PC-9 (cell line): ENCODE measurements at places on chromosomes 2 and 18. TPM values are rescaled to one million over a fixed set of nuclear protein-coding genes. Genes with fewer than 3 reads are reported as not detected.

GRCh38 chr2:230010501-230010900 lies 58.2 kb downstream of the SLC16A14 start:
- DNase-seq: no peak

DNA sequence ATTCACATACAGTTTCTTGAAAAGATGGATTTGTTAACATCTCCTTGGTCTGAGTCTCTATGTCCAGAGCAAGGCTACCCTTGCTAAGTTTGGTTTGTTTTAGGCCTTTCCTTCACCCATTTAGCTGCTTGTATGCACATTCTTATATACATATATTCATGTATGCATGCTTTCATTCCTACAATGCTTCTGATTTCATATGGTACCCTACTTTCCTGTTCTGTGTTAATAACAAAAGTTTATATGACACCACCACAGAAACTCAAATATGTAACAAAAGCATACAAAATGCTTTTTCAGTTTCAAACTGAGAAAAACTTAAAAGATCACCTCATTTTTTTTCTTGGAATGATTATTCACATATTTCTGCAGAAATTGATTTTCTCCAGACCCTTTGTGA lies 39.4 kb downstream of the OSGEPL1 start:
- DNase-seq: no peak

DNA sequence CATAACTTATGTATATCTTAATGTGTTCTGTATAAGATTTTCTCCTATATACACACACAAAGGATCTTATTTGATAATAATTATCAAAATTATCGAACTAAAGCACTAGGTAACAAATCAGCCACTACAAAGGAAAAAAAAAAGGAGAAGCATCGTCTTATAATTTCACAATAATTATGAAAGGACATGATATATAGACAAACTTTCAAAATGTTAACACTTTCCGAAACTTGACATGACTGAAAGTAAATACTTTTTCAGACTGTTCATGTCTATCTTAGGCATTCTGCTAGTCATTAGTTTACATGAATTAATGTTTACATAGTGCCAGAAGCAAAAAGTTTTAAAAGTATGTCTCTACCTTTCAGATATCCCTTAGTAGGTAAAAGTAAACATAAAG lies 7.3 kb upstream of the NR4A2 start:
- DNase-seq: no peak

DNA sequence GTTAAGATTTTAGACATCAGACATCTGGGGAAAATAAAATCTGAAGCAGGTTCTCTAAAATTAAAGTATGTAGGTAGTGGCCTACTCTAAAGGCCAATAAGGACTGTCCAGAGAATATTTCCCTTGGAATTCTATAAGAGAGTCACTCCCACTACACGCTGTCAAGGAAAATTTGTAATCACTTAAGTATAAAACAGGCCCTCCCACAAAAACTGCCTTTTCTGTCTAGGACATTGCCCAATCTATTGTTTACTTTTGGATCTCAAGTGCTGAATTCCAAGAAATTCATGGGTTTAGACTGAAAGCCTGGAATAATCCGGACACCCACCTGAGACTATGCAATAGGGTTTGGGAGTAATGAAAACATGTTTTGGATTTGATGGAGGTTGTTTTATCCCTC lies 1.7 kb upstream of the SRBD1 start:
- DNase-seq: no peak

GRCh38 chr2:170013802-170014551 lies 164.0 kb upstream of the MYO3B start:
- DNase-seq: no peak

DNA sequence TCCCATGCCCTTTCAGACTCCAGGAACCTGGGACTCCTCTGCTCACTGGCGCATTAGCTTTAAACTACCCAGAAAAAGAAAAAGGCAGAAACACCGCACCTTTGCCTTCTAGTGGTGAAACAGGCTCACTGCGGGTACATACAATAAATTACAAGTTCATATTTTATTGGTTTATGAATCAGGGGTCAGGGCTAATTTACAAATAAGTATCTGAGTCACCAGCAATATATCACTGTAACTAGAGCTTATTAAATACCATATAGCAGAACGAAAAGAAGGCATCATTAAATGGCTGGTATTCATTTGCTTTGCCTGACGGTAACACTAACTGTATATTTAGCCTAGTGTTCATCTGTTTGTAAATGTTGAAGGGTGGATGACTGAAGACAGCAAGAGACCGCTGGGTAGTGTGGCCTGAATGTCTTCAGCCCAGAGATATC lies 26.9 kb upstream of the DTNB start:
- peak; percentile 94 for DNase-seq

- peak; percentile 66 for DNase-seq
These were observed 19.3 kb upstream of the MGAT5 start for GRCh38 chr2:134234535-134234934.

DNA sequence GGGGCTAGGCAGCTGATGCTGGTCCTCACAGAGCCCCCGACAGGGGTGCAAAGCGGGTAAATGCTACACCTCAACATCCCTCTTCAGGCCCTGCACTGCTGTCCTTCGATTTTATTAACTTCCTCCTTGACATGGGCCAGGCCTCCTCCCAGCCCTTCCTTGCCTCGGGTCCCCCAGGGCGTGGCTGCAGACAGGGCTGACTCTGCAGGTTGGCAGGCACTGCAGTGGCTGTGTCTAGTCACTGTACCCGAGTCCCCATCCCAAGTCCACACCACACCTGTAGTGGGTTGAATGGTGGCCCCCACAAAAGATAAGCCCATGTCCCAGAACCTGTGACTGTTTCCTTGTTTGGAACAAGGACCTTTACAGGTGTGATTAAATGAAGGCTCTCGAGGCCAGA lies 140.2 kb downstream of the TWIST2 start:
- no peak for DNase-seq

GRCh38 chr2:11995456-11995855 lies 249.0 kb downstream of the LPIN1 start:
- no peak for DNase-seq

DNA sequence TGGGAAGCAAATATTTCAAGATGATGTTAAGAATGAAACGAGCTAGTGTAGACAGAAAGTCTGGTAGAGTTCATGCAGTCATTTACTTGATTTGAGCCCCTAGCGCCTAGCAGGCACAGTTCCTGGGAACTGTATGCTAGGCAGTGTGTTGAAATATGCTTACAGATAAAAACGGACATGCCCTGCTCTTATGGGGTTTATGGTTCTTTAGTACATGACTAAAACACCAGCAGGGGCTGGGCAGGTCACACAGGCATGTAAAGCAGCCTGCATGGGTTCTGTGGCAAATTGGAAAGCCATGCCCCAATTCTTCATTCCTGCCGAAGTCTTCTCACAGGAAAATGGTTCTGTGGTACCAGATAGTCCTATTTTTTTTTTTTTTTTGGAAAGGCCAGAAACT lies 27.3 kb upstream of the MGAT5 start:
- DNase-seq: no peak

DNA sequence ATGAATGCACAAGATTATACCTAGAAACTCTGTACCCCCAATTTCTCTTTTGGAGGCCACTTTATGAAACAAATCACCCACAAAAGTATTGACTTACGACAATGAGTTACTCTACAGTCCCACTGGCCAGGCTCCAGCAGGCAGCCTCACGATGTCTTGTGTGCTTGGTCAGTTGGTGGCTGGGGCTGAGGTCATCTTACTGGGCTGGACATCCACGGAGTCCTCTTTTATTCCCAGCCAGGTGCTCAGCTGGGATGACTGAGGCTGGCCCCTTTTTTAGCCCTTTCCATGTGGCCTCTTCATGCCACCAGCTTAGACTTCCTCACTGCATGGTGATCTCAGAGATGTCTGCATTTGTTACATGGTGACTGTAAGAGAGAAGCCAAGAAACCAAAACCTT lies 8.9 kb upstream of the ID2 start:
- DNase-seq: no peak

Gene HOXD13
- not detected in 2 replicates for total RNA-seq
